Cerebellum (tissue), 4 donors: ENCODE measurements at places on chromosomes 12 and 14. TPM values are rescaled to one million over a fixed set of nuclear protein-coding genes. Genes with fewer than 3 reads are reported as not detected.

Gene PAH
- 1.2 TPM for total RNA-seq

Gene RNF212B
- not detected for total RNA-seq

DNA sequence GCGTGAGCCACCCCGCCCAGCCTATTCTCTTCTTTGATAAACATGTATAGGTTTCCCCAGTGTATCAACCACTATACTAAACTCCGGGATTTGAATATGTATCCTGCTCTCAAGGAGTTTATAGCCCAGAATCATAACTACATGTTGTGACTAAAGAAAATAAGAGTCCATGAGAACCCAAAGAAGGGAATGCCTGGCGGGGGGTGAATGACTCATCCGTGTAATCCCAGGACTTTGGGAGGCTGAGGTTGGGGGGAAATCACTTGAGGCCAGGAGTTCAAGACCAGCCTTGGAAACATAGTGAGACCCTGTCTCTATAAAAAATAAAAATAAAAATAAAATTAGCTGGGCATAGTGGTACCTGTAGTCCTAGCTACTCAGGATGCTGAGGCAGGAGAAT, 57.2 kb downstream of the SIX6 start:
- no peak for DNase-seq

GRCh38 chr14:74840603-74841030, 35.3 kb downstream of the PROX2 start:
- no peak for DNase-seq

- DNase-seq = no peak
Observed at GRCh38 chr14:90460136-90460535, 63.3 kb downstream of the CALM1 start.

- DNase-seq = no peak
Observed at GRCh38 chr12:115521771-115522409, 755.6 kb downstream of the MED13L start.

- DNase-seq = no peak
Observed at GRCh38 chr12:94026596-94026995, 121.8 kb upstream of the PLXNC1 start.

DNA sequence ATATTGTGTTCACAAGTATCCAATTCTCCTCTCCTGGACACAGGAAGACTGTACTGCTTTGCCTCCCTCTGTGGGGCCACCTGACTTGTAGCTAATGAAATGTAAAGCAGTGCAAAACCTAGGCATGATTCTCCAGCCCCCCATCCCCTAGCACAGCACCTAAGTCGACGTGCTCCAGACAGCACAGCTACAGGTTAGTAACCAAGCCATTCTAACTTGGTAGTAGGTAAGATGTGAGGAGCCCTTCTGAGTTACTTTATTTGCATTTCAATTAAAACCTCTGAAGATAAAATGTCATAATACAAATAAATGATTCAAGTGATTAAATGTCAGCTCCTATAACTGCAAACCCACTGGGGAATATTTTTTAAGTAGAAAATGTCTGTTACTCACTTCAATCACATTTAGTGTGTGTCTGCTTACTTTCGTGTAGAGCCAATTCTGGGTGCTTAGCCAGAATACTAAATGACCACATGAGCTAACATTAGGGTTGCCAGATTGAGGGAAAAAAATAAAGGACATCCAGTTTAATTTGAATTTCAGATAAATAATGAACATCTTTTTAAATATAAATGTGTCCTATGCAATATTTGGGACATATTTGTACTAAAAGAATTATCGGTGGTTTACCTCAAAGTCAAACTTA, 64.8 kb upstream of the HIF1A start:
- no peak for DNase-seq
